ENCODE measurements at places on chromosomes 13 and 19. TPM values are rescaled to one million over a fixed set of nuclear protein-coding genes. Genes with fewer than 3 reads are reported as not detected.

Gene CALR3
- not detected for total RNA-seq

Gene SBNO2
- total RNA-seq, result 31.9 TPM

Gene ZNF415
- total RNA-seq, result 5.0 TPM

Gene ANGPTL8
- not detected for total RNA-seq

Gene ZNF229
- 7.0 TPM for total RNA-seq

Gene IL17D
- 0.07 TPM for total RNA-seq

Gene MTIF3
- total RNA-seq, result 39.0 TPM

Gene DPP9
- total RNA-seq, result 86.8 TPM

Gene ZNF575
- total RNA-seq, result 0.37 TPM

Gene WASF3
- 5.7 TPM for total RNA-seq

Gene PROZ
- not detected for total RNA-seq

Gene FUT2
- 3.7 TPM for total RNA-seq

Gene IGFL3
- total RNA-seq, result 2.3 TPM

Gene KLF1
- not detected for total RNA-seq

Gene RXFP2
- not detected for total RNA-seq

Gene CCDC70
- total RNA-seq, result not detected

Gene B3GNT3
- 11.5 TPM for total RNA-seq

Gene OLFM2
- total RNA-seq, result 1.1 TPM

Gene TMEM86B
- total RNA-seq, result 1.7 TPM

Gene C19orf44
- 3.8 TPM for total RNA-seq

Gene TMPRSS9
- not detected for total RNA-seq

Gene PDX1
- total RNA-seq, result not detected

Gene TEX29
- not detected for total RNA-seq

Gene LGALS16
- not detected for total RNA-seq

Gene FBN3
- not detected for total RNA-seq

Gene KLK7
- 6.3 TPM for total RNA-seq
